ENCODE measurements at places on chromosomes 1 and 21.
A peak's percentile ranks its signal among the peaks of the same experiment; 100 is the strongest.

DNA sequence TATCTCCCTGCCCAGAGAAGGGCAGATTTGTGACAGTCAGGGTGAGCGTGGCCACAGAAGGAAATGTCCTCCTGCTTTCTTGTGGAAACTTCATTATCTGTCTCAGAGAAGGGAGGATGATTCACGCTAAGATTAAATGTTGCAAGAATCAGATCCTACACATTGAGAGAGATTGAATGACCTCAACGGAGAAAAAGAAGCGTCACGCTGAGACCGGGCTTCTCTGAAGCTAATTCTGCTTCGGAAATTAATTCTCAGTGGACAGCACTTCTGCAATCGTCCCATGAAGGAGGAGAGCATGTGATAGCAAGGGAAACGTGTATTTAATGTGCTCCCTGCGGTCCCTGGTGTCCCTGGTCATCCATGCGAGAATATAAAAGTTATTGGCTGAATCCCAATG, 19.8 kb upstream of the C1orf21 start:
- no peak for DNase-seq

- DNase-seq: no peak
These were observed 445.9 kb downstream of the KIF26B start for GRCh38 chr1:245600658-245601057.

DNA sequence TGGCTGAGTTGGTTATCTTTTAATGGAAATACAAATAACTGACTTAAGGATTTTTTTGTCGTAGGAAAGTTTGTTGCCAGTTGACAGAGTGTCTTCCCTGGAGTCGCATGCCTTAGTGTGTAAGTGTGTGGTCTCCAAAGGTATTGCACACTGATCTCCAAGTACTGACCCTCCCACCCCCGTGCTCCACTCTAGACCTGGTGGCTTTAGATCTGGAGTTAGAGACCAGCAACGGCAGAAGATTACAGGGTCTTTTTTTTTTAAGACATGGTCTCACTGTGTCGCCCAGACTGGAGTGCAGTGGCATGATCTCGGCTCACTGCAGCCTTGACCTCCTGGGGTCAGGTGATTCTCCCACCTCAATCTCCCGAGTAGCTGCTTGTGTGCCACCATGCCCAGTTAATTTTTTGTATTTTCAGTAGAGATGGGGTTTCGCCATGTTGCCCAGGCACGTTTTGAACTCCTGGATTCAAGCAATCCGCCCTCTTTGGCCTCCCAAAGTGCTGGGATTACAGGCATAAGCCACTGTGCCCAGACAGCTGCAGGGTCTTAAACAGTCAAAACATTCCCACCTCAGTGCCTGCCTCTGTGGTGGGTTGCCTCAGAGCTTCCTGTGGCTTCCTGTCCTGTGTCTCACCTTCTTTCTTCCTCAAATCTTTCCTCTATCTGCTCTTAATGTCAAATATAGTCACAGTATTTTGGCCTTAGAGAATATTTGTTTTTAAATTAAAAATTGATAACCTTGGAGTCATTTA, 6.9 kb downstream of the TRAPPC10 start:
- DNase-seq: no peak

DNA sequence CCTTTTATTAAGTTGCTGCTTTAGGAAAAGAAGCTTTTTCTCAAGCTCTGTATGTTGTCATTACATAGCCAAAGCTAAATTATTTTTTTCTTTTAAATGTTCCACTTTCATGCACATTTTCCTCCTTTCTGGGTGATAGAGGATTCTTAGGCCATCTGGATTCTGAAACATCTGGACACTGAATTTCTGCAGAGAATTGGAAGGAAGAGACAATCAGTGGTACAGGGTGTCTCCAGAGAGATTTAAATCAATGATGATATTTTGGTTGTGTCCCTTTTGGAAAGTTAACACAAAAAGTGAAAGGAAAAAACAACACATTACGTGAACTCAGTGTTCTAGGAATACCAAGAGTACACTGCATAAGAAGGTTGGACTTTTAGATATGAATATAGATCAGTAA, 211.4 kb upstream of the PKN2 start:
- DNase-seq: no peak

DNA sequence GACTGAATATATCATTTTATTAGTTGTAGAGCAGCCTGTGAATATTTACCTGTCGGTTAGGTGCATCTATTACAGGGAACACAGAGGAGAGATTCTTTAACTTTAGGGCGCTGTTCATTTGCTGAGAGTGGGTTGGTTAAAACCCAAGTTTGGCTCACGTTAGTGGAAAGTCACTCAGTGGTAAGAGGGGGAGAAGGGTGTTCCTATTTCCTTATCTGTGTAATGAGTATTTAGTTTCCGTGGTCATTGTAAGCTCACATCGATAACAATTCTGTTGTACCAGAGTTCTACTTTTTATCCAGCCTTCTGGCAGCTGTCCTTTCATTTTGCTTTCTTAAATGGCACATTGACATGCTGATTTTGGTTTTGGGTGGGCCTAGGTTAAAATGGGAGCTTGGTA, 773.2 kb upstream of the ADAMTS5 start:
- DNase-seq: no peak

- DNase-seq: no peak
These were observed 39.8 kb downstream of the LHX4 start for GRCh38 chr1:180269645-180270529.

- DNase-seq: no peak
These were observed 43.4 kb downstream of the URB1 start for GRCh38 chr21:32349333-32349944.

DNA sequence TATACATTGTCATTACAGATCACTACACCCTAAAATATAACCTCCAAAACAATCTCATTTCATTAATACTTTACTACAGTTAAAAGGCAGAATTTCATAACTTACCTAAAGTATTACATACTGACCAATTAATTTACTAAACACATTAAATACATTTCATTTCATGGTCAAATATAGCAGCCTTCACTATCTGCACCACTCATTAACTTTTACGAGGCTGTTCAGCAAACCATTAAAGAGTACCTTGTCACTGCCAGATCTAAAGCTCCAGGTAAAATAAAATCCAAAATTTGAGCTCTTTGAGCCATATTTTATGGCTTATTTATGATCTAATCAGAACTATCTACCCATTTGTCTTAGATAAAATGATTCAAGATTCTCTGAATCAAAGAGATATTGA, 66.4 kb upstream of the RBM34 start:
- DNase-seq: no peak

DNA sequence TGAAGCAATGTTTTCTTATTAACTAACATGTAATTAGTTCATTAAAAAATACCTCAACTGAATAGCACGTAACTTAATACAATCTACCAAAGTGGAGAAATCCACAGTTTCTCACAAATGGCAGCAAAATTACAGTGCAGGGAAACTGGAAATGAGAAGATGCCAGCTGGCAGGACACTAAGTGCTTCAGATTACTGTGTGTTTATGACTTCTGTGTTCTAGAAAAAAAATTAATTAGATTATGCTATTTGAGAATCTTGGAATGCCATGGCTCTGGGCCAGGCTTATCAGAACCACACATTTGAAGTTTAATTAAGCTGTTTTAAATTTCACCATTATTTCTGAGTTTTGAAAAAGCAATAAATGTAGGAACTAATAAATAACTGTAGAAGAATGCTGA, 357.6 kb downstream of the TGFB2 start:
- DNase-seq: no peak

DNA sequence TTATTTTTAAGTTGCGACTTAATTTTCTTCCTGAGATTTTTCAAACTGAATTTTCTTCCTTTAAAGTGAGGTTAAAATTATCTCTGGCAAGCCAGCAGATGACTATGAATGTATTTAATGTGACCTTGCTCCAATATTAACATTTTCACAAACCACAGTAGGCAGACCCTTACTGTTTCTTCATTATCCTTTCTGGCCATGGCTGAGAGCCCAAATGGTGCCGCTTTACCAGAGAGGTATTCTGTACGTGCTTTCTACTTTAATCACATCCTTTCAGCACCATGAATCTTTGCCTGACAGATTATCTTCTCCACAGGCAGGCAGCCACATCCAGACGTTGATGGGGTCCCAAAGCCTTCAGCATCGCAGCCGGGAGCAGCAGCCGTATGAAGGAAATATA, 129.6 kb downstream of the LRRC40 start:
- no peak for DNase-seq

GRCh38 chr1:174967845-174968705, 31.7 kb upstream of the CACYBP start:
- peak; percentile 61 for DNase-seq

DNA sequence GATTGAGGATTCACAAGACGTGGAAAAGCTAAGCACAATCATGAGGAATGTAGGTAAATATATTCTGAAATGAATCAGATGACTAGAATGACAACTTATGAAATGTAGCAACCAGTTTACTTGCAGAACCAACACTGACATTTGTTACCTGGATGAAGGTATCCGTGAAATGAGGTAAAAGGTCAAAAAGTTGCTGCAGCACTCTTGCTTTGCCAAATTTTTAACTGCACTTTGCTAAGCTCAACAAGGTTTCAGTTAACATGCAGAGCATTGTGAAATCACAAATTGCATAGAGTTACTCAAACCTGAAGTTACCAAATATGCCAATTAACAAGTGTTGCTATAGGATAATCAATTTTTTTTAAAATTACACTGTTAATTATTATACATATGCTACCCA, 1280.1 kb downstream of the KCNT2 start:
- DNase-seq: no peak

GRCh38 chr1:1260843-1261560, 12.7 kb downstream of the UBE2J2 start:
- DNase-seq: no peak

DNA sequence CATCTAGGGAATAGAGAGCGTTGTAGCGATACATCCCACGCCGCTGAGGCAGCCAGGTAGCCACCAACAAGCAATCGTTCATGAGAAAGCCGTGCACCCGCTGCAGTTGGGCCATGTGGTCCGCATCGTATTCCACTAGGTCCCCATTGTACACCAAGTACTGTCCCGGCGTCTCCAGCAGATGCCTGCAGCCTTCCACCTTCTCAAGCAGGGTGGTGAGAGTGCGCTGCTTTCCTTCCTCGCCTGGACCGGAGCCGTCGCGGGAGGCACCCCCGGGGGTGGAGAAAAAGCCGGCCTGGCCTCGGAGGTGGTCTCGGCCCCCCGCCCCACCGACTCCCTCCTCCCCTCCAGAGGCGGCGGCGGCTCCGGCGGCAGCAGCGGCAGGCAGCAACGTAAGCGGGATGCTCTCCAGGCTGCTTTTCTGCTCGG, 595 bp downstream of the EXOC8 start:
- DNase-seq: no peak

GRCh38 chr1:241823925-241824324, 24.1 kb upstream of the EXO1 start:
- no peak for DNase-seq

DNA sequence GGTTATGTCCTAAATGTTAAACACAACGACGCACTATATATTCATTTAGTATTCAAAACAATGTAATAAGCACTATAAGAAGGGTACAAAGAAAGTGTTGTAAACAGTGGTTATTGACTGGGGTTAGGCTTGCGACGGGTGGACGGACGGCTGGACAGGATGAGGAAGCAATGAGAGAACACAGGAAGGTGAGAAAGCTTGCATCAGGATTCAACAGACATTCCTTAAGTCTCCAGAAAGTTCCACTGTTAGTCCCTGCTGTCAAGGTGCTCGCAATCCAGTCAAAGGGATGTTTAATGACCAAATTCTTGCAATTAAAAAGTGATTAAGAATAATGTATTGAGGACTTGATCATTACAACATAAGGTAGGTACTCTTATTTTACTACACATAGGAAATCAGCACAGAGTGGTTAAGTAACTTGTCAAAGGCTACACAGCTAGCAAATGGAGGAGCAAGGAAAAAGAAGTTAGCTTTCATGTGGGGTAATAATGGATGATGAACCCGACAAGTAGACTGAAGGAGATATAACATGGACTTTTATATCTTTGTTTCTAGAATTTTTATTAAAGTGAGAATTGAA, 994 bp upstream of the ACBD6 start:
- no peak for DNase-seq

DNA sequence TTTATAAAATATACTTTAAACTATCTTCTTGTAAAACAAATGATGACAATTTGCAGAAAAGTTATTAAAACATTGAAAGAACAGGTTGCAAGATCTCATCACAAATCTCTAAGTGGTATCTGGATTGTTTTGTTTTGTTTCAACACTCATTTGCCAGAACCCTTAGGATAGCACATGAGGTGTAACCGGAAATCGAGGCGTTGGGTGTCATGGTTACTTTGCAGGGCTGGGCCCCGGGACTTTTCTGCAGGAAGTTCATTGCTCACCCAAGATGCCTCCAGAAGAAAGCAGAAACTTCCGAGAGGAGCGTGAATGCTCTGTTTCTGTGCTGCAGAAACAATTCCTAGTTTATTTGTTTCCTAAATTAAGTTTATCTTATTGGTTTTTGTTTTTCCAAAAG, 2.5 kb downstream of the DISC1 start:
- no peak for DNase-seq

DNA sequence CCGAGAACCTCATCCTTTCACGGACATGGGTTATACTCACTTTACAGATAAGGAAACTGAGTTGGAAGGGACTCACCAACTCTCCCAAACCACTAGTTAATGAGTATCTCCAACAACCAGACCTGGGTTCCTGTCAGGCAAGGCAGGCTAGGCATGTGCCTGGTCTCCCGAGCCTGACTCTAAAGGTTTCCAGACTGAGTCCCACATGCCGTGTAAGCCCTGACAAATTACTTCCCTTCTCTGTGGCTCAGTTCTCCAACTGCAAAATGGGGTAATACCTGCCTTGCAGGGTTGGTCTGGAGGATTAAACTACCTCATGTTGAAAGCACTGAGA, 34.3 kb downstream of the SSBP3 start:
- no peak for DNase-seq

DNA sequence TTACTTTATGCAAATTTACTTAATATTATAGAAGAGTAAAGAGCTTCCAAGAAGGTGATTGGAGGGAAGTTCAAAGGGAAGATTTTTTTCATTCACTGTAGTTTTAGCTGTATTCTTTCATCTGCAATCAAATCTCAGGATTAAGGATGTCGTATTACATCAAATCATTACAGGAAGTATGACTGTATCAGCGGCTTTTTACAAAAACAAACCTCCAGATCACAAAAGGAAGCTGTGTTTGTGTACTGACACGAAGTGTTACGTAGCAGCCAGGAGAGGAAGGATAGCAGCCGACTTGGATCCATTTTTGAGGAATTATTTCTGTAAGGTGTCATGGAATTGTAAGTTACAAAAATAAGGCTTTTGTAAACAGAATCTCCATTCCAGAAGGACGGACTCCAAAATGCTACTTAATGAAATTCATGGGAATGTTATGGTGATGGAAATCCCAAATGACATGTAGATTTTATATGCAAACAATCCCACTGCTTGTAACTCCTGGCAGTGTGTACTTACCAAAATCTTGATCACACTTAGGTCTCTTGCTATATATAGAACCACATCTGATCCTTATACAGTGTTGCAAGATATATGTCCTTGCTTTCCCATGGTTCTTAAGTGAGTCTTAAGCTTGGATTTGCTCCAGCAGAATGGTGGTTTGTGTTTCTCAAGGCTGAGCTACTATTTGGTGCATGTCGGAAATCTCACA, 49.8 kb downstream of the KCNJ15 start:
- no peak for DNase-seq

GRCh38 chr21:44704636-44705001, 6.8 kb downstream of the TSPEAR start:
- no peak for DNase-seq

GRCh38 chr1:155075535-155075934, 3.1 kb upstream of the EFNA3 start:
- no peak for DNase-seq

GRCh38 chr1:204443871-204444581, 32.4 kb upstream of the PPP1R15B start:
- DNase-seq: no peak

Measured in CD8-positive, alpha-beta memory T cell (primary cell).